D721Med (cell line): ENCODE measurements at places on chromosomes 6 and 20.

DNA sequence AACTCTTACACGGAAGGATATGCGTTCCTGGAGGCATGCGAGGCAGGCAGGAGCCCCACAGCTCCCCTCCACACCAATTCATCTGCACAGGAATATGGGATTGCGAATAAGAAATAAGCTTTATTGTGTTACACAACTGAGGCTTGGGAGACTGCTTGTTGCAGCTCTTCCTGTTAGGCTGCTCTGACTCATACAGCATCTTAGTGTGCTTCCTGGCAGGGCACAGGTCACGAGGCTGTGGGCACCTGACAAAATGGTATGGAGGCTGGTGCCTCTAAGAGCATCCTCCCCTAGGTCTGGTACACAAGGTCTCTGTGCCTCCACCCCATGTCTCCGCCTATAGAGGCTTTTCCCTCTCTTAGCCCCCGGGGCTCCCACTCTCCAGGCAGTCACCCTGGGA is 6.8 kb downstream of the SLC22A3 start:
- no peak for DNase-seq

DNA sequence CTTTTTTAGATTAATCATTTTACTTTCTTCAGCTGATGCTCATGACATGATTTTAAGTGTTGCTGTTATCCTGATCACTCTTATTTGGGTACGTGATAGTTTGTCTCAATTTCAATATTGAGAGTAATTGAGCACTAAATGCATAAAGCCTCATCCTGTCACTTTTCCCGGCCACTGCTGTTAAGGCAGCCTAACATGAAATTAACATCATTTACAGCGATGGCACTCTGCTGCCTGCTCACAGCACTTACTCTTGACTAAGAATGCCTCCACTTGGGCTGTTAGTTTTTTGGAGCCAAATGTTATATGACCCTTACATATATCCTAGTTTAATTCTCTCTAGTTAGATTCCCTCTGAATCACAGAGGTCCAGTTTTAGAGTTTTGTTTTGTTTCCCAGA is 107.3 kb downstream of the SLX4IP start:
- DNase-seq: no peak

DNA sequence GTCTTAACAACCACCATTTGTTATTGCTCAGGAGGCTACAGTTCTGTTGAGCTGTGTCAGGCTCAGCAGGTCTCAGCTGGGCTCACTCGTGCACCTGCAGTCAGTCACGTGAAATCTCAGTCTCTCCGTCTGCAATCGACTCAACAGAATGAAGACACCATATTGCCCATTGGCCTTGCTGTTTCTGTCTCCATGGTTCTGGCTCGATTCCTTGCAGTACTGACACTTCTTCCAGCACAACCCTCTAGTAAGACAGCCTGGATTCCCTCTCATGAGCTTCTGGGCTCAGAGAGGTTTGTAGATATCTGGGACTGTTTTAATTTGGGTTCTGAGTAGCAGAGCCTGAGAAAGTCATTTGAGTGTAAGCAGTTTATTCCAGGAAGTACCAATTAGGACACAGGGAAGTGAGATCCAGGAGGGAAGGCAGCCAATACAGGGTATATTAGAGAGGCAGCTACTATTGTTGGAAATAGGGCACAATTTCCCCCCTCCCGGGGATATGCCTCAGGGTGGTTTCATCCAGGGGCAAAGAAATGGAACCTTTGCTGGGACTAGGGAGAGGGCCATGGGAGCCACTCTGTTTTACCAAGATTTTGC is 87.4 kb upstream of the RALGAPA2 start:
- DNase-seq: no peak

DNA sequence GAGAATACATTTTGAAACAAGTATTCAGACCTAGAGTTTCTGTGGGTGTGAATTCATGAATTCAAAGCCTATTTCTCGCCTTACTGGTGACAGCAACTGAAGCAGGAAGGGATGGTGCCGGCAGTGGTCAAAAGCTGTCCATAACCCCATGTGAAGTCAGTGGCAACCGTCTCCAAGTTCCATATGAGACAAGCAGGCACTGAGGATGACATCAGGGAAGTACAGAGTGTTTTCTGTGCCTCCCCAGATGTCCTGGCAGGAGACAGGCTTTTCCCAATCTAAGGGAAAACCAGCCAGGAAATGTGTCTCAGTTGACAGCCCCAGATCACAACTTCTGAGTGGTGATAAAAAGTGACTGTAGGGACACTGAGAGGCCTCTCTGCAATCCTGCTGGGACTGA is 66.6 kb downstream of the HIVEP2 start:
- no peak for DNase-seq

GRCh38 chr6:46437671-46438221 is 53.5 kb downstream of the RCAN2 start:
- no peak for DNase-seq

GRCh38 chr6:33839399-33840047 is 35.7 kb upstream of the MLN start:
- peak; percentile 51 for DNase-seq

DNA sequence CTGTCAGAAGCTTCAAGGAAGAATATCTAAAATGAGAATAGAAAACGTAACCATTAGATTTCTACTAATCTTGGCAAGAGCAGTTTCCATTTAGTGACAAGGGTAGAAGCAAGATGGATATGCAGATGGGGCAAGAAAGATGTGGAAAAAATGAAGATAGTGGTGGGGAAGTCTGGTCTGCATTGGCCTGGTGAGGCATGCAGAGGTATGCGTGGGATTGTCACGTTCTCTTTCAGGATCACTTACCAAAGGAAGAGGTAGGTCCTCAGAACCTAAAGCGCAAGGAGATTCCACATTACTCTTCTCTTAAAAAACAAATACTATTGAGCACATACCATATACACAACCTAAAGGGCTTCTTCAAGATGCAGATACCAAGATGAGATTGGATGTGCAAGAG is 238.7 kb downstream of the UST start:
- no peak for DNase-seq

- no peak for DNase-seq
These were observed 424.6 kb upstream of the PTCHD4 start for GRCh38 chr6:48535582-48536009.

GRCh38 chr6:154017786-154018185 is 21.3 kb upstream of the OPRM1 start:
- no peak for DNase-seq

GRCh38 chr6:128057946-128058345 is 157.1 kb upstream of the THEMIS start:
- DNase-seq: no peak

DNA sequence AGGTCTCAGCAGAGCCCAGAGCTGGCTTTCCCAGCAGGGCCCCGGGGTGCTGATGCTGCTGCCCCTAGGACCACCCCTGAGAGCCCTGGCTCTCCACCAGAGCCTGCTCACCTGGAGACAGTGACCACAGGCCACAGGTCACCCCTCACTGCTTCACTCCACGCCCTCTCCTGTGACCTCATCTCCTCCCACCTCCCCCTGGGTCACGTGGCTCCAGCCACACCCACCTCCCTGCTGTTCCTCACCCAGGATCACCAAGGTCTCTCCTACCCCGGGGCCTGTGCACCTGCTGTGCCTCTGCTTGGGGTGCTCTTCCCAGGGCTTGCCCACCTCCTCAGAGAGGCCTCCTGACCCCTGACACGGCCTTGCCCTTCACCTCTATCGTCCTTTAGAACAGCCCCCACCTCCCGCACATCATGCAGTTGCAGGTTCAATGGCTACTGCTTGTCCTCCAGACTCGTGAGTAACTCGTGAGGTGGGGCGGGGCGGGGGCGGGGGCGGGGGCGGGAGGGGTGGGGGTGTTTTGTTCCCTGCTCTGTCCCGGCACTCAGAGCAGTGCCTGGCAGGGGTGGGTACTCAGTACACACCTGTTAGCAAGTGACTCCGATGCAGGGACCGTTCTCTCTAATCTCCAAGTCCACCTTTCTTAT is 468.0 kb downstream of the PREX1 start:
- no peak for DNase-seq

DNA sequence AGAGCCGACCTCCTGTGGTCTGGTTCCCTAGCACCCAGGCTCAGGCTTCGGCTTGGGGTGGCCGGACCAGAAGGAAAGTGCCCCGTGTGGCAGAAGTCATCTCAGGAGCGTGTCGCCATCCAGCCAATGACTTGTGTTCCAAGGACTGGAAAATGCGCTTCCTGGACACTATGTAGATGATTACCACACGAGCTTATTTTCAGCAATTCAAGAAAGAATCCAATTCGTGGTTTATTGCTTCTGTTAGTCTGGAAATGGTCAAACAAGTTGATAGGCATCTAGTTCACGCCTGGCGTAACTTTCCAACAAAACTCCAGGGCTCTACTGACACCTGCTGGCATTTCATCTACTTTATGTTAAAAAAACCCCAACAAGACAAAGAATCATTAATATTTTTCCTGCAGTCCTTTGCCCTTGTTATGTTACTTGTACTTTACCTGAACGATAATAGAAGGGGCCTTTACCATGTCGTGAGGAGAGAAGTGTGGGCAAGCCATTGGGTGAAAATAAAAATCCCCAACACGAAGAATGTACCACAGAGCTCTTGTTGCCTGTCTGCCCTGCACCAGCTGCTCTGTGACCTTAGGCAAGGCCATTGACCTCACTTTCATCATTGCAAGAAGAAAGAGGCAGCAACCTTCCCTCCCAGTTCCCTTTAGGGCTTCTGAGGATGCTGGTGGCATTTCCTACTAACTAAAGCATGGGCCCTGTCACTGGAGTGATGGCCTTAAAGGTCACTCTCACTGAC is 154.7 kb upstream of the LAMP5 start:
- no peak for DNase-seq

- no peak for DNase-seq
These were observed 977.7 kb upstream of the SLC35B3 start for GRCh38 chr6:9412951-9413559.

GRCh38 chr6:157374889-157375443 is 6.0 kb upstream of the ZDHHC14 start:
- DNase-seq: no peak

GRCh38 chr20:25199473-25200260 is 4.2 kb downstream of the ENTPD6 start:
- no peak for DNase-seq

- DNase-seq: no peak
These were observed 23.2 kb downstream of the PRPF6 start for GRCh38 chr20:64003960-64004725.

DNA sequence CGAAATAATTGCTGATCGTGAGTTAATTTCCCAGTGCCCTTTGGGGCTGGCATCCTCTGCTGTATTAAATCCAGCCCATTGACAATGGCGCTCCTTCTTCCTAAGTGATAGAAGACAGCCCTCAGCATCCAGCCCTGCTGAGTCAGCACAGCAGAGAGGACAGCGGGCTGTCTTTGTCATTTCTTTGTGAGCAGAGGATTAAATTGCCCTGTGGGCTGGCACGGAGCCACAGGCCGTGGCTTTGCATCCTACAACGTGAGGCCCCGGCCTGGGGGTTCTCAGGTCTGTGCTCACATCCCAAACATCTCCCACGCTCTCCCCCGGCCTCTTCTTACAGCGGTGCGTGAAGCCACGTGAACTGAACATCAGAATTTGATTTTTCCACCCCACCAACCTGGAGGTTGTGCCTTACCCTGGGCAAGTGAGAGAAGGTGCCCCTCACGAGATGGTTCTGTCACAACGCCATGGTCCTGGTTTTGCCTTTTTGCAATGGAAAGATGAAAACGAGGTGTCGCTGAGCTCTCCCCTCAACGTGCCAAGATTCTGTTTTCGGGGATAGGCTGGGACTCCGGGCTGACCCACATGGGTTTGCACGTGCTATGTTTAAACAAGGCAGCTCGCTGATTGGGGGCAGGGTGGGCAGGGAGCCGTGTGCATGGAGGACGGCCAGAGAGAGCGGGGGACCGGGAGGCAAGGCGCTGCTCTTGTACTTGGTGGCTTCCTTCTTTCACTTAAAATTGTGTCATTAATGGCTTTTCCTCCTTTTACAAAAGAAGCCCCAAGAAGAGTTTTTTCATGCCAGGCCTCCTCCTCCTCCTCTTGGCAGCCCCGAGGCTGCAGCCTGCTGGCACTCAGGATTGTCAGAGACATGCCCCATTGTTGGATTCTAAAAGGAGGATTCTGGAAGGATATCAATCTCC is 19.5 kb downstream of the CDH4 start:
- DNase-seq: no peak

GRCh38 chr20:1422753-1423152 is 29.9 kb upstream of the FKBP1A start:
- no peak for DNase-seq

GRCh38 chr6:33757113-33757512 is 10.4 kb upstream of the IP6K3 start:
- no peak for DNase-seq

- DNase-seq: no peak
These were observed 7.6 kb downstream of the MYB start for GRCh38 chr6:135188718-135189117.

- no peak for DNase-seq
These were observed 9.0 kb upstream of the FAM110A start for GRCh38 chr20:824490-824889.

- no peak for DNase-seq
These were observed 21.2 kb downstream of the TNFRSF21 start for GRCh38 chr6:47288267-47289090.

DNA sequence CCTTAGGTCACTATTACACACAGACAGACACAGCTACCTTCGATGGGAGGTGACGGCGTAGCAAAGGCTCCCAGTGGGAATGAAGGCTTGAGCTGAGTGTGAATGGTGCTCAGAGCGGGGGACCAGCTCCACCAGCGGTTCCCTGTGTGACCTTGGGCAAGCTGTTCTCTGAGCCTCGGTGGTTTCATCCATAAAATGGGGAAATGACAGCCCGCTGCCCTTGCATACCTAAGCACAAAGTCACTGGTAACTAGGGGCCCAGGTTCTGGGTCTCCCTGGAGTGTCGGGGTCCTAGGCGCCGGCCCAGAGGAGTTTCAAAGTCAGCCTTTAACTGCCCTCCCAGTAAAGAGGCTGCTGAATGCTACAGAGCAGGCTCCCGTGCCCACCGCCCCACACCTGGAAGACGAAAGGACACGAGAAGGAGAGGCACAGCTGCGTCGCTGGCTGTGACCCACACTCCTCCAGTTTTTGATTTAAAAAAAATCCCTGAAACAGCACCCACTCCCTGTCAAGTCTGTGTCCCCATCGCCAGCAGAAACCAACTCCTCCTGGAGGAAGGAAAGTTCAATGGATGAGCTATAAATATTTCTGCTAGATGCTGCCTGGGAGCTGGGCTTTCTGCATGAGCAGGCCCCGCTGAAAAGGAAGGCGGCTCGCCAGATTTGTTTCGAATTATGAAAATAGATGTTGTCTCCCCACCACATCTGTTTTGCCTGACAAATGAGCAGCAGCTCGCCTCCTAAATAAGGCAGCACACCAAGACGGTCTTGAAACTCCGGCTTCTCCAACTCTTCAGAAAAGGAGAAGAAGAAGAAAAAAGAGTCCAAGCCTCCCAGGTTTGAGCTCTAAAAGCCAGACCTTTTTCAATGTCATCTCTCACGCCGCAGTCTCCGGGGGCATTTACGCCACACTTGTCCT is 27.4 kb downstream of the PMEPA1 start:
- DNase-seq: no peak

- no peak for DNase-seq
These were observed 100.2 kb downstream of the UST start for GRCh38 chr6:148846778-148847761.

GRCh38 chr20:17621229-17621968 is 51.5 kb downstream of the DSTN start:
- no peak for DNase-seq
